ENCODE measurements at places on chromosomes 11 and 22.

DNA sequence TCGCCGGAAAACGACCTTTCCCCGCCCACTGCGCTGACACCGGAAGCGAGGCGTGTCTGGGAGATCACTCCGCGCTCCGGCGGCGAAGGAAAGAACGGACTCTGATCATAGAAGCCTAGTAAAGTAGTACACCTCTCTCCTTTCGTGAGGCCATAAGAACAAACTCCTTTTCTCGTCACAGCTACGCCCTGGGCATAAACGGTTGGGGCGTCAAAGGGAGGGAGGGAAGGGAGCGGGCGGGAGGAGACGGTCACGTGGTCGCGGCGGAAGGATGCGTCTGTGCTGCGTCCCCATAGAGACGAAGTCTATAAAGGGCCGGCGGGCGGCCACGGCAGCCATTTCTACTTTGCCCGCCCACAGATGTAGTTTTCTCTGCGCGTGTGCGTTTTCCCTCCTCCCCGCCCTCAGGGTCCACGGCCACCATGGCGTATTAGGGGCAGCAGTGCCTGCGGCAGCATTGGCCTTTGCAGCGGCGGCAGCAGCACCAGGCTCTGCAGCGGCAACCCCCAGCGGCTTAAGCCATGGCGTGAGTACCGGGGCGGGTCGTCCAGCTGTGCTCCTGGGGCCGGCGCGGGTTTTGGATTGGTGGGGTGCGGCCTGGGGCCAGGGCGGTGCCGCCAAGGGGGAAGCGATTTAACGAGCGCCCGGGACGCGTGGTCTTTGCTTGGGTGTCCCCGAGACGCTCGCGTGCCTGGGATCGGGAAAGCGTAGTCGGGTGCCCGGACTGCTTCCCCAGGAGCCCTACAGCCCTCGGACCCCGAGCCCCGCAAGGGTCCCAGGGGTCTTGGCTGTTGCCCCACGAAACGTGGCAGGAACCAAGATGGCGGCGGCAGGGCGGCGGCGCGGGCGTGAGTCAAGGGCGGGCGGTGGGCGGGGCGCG is at the start of gene ATF4:
Gene ATF4, plus strand, starts transcription at position 337 of the 880 bp plus-strand sequence. CDS start 884 bp downstream, outside the sequence.
- peak; percentile 86 for DNase-seq

DNA sequence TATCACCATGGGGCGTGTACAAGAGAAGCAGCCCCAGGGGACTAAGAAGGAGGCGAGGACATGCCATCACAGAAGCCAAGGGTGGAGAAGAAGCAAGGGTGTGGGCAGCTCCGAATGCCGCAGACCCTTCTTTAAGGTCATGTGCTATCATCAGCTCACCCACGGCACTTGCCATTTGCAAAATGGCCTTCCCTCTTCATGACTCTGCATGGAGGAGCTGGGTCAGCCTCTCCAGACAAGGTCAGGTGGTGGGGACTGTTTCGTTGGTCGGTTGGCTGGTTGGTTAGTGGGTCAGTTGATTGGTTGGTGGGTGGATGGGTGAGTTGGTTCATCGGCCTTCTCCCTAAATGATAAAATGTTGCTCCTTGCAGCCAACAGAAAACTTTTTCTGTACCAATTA is 622.5 kb downstream of the TBC1D22A start:
- no peak for DNase-seq

DNA sequence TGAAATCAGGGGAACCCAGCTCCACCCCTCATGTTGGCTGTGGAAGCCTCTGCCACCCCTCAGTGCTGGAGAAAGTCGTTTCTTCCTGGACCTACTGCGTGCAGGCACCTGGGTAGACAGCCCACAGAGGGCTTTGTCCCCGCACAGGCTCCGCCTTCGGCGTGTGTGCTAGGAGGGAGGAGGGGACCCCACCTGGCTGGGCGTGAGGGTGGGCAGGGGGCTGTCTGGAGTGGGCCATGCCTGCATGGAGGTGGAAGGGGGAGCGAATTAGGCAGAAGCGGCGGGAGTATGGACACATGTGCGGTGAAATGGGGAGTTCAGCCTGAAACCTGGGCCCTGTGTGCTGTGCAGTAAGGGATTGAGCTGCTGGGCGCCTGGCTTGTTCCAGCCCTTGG is 49.3 kb downstream of the FBLN1 start:
- no peak for DNase-seq

DNA sequence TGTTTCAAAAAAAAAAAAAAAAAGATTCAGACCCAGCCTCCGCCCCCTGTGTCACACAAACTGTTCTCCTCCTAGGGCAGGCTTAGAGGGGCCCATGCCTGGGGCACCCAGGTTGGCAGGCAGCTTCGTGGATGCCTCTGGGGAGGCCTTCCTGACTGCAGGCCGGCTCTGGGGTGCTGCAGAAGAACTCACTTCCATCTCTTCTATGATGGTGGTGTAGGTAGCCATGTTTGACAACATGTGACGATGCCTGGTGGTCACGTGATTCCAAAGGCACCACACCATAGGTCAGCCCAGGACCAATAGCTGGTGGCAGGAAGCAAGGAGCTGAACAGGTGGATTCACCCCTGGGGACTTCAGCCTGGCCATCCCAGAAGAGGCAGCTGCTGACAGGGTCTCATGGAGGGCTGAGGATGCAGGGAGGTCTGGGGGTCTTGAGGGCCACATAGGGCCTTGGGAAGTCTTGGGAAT is 24.1 kb upstream of the CELSR1 start:
- DNase-seq: peak; percentile 65

GRCh38 chr11:44899959-44900358 is 50.7 kb downstream of the TP53I11 start:
- peak; percentile 52 for DNase-seq

DNA sequence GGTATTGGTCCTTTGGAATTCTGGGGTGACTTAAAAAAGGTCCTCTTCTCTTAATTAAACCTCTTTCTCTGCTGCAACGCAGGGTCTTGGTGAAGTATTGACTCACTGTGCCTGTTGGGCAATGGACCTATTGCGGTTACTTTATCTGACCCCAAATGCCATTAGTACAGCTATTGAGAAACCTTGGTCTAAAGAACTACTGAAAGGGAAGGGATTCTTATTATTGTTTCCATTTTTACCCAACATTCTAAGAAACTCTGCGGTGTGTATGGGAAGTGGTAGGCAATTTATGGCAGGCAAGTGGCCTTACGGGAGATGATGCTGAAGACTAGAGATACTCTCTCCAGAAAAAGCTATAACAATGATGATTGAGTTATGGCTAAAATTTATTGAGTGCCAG is 12.5 kb downstream of the SLC6A5 start:
- no peak for DNase-seq

DNA sequence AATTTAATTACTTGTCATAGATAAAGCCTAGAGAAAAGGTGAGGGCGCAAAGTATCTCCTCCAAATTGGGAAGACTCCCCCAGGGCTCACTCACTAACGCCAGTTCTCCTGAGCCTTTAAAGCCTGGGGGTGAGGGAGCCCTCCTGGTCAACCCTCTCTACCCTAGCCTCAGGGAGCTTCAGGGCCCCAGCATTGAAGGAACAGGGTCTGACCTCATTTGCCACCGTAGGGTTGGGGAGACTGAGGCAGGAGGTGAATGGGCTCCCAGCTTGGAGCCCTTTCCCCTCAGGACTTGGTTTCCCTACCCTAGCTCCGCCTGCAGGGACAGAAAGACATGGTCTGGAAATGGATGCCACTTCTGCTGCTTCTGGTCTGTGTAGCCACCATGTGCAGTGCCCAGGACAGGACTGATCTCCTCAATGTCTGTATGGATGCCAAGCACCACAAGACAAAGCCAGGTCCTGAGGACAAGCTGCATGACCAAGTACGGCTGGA is 1.7 kb downstream of the FOLR2 start:
- DNase-seq: no peak

GRCh38 chr11:73384872-73385689 is 8.9 kb downstream of the RELT start:
- DNase-seq: no peak

- peak; percentile 52 for DNase-seq
These were observed 14.3 kb downstream of the OR2AG2 start for GRCh38 chr11:6757373-6757967.

- no peak for DNase-seq
These were observed 59.7 kb upstream of the CLPB start for GRCh38 chr11:72494109-72494429.

DNA sequence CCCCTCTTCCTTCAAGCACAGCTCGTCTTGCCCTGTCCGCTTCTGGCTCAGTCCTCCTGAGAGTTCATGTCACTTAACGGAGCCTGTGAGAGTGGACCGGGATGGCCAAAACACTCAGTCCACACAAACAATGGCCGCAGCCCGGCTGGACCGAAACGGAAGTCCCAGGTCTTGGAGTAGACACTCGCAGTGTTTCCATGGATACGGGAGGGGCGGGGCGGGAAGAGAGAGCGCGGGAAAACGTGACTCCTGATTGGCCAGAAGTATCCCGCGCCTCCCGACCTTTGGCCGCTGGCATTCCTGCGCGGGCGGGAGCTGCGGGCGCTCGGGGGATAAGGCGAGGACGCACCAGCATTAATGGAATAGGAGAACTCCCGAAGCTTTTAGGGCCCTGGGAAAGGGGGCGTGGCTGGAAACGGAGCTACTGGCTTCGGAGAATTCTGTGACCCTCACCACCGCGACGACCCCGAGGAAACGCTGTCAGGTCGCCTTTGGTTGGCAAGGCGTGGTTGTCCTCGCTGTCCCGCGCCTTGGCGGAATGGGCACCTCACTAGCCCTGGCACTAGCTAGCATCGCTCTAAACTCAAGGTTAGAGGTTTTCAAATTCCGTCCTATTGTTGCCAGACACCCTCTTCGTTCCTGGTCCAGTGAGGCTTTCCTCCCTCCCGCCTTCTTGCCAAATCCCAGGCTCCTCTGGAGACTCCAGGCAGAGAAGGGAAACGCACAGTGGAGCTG is at the start of the genes NLRP14 and ZNF214:
Gene NLRP14, plus strand, starts transcription at position 297 of the 735 bp plus-strand sequence. CDS start 18,108 bp downstream, outside the sequence.
Gene ZNF214, minus strand, starts transcription at position 164 of the 735 bp plus-strand sequence. CDS start 17,511 bp downstream, outside the sequence.
- peak; percentile 89 for DNase-seq

DNA sequence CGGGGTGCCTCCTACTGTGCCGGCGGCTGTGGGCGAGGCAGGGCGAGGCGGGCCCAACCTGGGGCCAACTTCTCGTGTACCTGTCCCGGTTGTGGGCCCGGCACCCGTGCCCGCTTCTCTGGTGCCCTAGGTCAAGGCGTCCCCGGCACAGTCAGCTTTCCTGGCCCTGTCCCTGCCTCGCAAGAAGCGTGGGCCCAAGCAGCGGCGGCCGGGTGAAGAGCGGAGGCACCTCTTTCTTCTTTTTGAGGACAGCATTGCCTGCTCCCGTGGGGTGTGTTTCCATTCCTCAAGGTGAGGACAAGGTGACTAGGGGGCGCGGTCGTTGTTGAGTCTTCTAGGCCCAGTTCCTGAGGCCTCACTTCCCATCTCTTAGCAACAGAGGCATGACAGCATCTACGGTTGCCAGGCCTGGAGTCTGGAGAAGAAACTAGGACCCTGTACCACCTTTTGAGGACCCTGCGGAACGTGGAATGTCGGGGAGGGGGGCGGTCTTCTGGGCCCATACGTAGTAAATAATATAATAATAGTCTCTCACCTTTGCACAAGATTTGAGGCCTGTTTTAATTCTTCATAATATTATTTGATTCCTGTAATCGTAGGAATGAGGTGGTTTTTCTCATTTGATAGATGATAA is 418 bp downstream of the ACO2 start:
- DNase-seq: no peak

- DNase-seq: no peak
These were observed 10.7 kb downstream of the B3GNT6 start for GRCh38 chr11:77044886-77045285.

- DNase-seq: no peak
These were observed 52.8 kb downstream of the CBL start for GRCh38 chr11:119258983-119259382.

DNA sequence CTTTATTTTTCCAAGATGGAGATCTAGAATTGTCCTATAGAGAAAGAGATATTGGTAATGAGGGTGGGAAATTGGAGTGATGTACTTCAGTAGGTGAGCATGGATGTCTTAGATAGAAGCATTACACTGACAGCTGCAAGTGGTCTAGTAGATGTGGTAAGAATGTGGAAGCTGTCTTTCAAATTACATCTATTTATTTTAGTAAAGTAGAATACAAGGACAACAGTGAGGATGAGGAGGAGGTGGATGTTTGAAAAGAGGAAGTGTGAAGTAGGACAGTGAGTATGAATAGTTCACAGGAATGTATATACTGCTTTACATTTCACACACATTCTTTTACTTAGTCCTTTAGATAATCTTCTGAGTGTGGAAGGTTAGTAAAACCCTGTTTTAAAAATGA is 64.2 kb downstream of the HIPK3 start:
- no peak for DNase-seq

DNA sequence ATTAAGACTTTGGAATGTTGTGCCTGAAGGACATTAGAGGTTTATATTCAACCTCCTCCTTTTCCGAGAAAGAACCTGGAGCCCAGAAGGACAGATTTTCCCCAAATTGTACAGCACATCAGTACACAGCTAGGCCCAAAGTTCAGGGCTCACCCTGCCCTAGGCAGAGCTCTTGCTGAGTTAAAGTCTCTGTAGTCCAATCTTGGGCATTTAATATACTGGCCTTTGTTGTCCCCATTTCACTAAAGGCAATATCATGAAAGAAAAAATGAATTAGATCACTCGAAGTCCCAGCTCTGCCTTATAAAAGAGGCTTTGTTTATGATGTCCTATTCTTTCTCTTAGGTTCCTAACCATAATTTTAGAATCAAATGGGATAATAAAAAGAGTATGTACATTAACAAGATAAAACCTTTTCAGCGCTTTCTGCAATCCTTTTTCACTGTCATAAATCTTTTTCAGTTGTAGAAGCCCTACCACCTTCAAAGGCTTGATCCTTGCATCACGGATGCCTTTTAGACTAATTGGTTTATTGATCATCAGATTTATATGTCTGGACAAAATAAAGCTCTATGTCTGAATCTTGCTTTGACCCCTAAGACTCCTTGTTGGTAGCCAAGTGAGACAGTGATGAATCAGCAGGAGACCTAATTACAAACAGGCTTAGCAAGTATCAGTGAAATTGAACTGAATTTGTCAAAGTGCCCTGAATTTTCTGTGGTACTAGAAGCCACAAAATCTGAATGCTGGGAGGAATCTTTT is 39.8 kb downstream of the RELT start:
- no peak for DNase-seq

GRCh38 chr11:103202048-103202651 is 92.9 kb downstream of the DYNC2H1 start:
- DNase-seq: no peak

DNA sequence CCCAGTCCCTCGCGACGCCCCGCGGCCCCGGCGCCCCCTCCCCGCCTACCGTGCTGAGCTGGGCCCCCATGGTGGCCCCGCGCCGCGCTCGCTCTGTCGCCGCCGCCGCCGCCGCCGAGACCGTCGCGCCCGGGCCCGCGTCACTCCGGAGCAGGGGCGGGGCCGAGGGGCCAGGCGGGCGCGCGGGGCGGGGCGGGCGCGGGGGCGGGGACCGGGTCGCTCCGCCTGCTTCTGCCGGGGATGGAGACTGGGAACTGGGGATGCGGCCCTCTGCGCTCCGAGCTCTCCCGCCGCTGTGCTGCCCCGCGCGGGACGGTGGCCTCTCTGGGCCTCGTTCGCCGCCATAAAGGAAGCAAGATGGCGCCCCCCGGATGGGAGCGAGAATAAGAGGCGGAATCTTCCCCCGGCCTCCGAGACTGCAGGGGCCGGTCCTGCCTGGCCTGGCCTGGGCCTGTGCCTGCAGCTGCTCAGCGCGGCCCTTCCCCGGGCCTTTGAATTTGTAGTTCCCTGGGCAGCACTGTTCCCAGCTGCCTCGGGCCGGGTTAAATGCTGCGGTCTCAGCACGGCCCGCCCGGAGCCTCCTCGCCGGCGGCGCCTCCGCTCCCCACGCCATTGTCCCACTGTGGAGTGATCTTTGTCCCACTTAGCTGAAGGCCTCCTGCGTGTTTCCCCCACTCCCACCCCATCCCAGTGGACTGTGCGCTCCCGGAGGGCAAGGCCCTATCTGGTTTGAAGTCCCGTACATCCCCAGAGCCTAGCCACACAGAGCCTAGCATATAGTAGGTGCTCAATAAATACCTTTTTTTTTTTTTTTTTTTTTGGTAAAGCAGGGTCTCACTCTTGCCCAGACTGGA is at the start of gene CYB5R3:
Gene CYB5R3, minus strand, starts transcription at position 147 of the 854 bp plus-strand sequence. Its CDS starts 77 bp downstream, at position 70.
- peak; percentile 91 for DNase-seq

GRCh38 chr11:125772834-125773505 is 5.7 kb downstream of the PATE2 start:
- DNase-seq: no peak

Data from glutamatergic neuron (in vitro differentiated cells).